ENCODE measurements at places on chromosomes 16 and 17. TPM values are rescaled to one million over a fixed set of nuclear protein-coding genes. Genes with fewer than 3 reads are reported as not detected.

Gene MMP25
- total RNA-seq = not detected

Gene EFCAB5
- total RNA-seq = not detected

Gene FOXN1
- total RNA-seq = not detected

Gene MYL4
- total RNA-seq = not detected

Gene RBFOX1
- total RNA-seq = not detected

Gene NCOR1
- total RNA-seq = 57.0 TPM

Gene C17orf75
- 33.0 TPM for total RNA-seq

Gene SPG7
- 63.9 TPM for total RNA-seq

Gene ZACN
- not detected for total RNA-seq

DNA sequence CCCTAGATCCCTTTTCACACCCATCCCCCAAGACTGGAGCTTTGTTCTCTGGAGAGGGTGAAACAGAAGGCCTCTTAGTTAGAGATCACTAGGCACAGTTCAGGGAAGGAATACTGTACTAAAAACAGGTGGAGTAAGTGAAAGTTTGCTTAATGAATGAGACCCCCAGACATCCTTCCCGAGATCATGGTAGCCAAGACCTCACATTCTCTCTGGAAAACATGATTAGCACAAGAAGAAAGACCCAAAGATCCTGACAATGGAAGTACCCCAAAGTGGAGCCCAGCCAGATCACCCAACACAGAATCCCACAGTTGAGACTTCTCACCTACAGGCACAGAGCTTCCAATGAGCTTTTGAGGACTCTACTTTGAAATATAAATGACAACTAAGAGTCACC, 3.4 kb upstream of the CMTM4 start:
- H3K27me3 ChIP-seq = peaks cover 14% of the 10 kb centered on the region
- H3K4me3 ChIP-seq = no peak overlapping the region
- no peaks in the 10 kb centered on the region for H3K36me3 ChIP-seq
- H3K4me1 ChIP-seq = peaks cover 34% of the 10 kb centered on the region
- H3K27ac ChIP-seq = no peak overlapping the region

DNA sequence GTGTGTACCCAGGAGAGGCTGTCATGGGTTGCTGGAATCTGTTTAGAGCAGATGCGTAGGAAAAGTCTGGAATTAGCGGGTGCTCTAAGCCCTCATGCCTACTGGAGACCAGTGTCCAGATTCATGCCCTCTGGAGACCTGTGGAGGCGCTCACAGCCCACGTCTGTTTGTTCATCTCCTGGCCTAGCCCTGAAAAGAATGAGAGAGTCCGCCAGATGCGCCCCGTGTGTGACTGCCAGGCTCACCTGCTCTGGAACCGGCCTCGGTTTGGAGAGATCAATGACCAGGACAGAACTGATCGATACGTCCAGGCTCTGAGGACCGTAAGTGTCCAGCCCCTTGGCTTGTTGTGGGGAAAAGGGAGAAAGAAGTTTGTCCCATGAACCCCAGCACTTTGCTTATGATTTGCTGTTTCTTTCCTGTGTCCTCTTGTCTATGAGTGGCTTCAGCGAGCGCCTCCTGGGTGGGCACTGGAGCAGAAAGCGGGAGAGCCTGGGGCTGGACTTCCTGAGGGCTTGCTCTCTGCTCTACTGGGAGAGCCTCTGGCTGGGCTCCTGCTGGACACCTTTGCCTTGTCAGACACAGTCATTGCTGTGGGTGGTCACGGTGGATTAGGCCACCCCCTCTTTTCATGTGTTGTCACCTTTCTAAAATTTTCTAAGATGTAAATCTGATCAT, 35.3 kb downstream of the PRMT7 start:
- DNase-seq = no peak
- no peak overlapping the region for H3K27ac ChIP-seq
- H3K27me3 ChIP-seq = no peaks in the 10 kb centered on the region
- no peak overlapping the region for H3K4me3 ChIP-seq

GRCh38 chr16:61391896-61392295, 644.3 kb downstream of the CDH8 start:
- H3K27ac ChIP-seq = no peak overlapping the region
- no peaks in the 10 kb centered on the region for H3K36me3 ChIP-seq
- no peaks in the 10 kb centered on the region for H3K27me3 ChIP-seq
- no peaks in the 10 kb centered on the region for H3K4me1 ChIP-seq
- H3K4me3 ChIP-seq = no peak overlapping the region

DNA sequence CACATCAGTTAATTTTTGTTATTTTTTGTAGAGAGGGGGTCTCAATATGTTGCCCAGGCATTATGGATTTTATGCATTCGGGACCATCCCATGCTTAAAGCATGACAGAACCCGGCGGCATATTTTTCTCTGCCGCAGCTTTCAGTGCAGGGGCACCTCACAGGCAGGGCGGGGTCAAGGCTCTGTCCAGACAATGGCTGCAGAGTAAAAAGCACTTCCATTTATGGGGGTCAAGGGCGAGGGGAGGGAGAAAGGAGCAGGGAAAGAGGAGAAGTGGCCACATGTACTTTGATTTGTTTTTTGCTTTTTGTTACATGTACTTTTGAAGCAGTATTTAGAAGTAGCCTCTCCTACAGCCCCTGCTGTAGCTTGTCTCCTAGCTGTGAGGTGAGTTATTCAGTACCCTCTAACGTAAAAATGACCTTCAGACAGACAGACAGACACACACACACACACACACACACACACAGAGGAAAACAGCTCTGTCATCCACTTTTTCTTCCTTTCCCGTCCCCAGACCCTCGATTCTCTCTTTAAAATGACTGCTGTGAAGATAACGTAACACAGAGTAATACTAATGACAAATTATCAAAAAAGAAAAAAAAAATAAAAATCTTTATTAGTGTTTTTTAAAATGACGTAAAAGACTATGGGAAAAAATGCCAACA, 856 bp upstream of the SCPEP1 start:
- H3K27me3 ChIP-seq = peaks cover 2% of the 10 kb centered on the region
- H3K4me1 ChIP-seq = peaks cover 31% of the 10 kb centered on the region
- no peaks in the 10 kb centered on the region for H3K36me3 ChIP-seq
- H3K27ac ChIP-seq = no peak overlapping the region

GRCh38 chr16:30499284-30499683, 26.7 kb downstream of the ITGAL start:
- H3K4me1 ChIP-seq = no peaks in the 10 kb centered on the region
- peak overlapping the region; percentile 34 for H3K4me3 ChIP-seq
- H3K27ac ChIP-seq = no peak overlapping the region
- DNase-seq = no peak
- no peaks in the 10 kb centered on the region for H3K36me3 ChIP-seq

GRCh38 chr16:72277749-72278148, 105.8 kb upstream of the PMFBP1 start:
- DNase-seq = no peak
- no peak overlapping the region for H3K4me3 ChIP-seq
- no peaks in the 10 kb centered on the region for H3K36me3 ChIP-seq
- H3K27me3 ChIP-seq = no peaks in the 10 kb centered on the region

- no peaks in the 10 kb centered on the region for H3K4me1 ChIP-seq
- H3K36me3 ChIP-seq = peaks cover 7% of the 10 kb centered on the region
- no peak overlapping the region for H3K4me3 ChIP-seq
- no peak overlapping the region for H3K27ac ChIP-seq
- no peaks in the 10 kb centered on the region for H3K27me3 ChIP-seq
- DNase-seq = no peak
Measured at GRCh38 chr16:48277158-48277557, 29.8 kb upstream of the ABCC11 start.

- H3K4me3 ChIP-seq = no peak overlapping the region
- no peaks in the 10 kb centered on the region for H3K36me3 ChIP-seq
- no peak for DNase-seq
Measured at GRCh38 chr16:85222155-85222863, 110.0 kb upstream of the CIBAR2 start.

GRCh38 chr17:75242461-75243042, 18.9 kb downstream of the GGA3 start:
- DNase-seq = no peak
- H3K27me3 ChIP-seq = no peaks in the 10 kb centered on the region
- H3K36me3 ChIP-seq = peaks cover 79% of the 10 kb centered on the region
- H3K4me1 ChIP-seq = no peaks in the 10 kb centered on the region
- H3K4me3 ChIP-seq = no peak overlapping the region

DNA sequence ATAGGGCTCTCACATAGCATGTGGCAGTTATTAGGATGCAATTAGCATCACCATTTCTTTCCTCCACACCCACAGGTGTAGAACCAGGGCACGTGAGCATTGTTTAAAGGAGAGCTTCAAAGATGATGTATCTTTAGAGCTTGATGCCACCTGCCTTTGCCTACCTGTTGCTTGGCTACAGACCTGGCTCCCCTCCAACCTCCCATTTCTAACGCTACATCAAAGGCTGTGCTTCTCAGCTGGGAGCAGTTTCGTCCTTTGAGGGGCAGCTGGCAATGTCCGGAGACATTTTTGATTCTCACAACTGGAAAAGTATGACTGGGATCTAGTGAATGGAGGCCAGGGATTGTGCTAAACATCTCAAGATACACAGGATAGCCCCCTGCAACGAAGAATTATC, 78.5 kb upstream of the CLEC3A start:
- no peak overlapping the region for H3K27ac ChIP-seq
- no peak for DNase-seq
- no peak overlapping the region for H3K4me3 ChIP-seq
- no peaks in the 10 kb centered on the region for H3K4me1 ChIP-seq

- H3K4me1 ChIP-seq = peaks cover 66% of the 10 kb centered on the region
- H3K4me3 ChIP-seq = no peak overlapping the region
- no peaks in the 10 kb centered on the region for H3K27me3 ChIP-seq
- no peak for DNase-seq
- H3K36me3 ChIP-seq = peaks cover 23% of the 10 kb centered on the region
Measured at GRCh38 chr17:1745513-1746020, 2.9 kb downstream of the SERPINF2 start.

DNA sequence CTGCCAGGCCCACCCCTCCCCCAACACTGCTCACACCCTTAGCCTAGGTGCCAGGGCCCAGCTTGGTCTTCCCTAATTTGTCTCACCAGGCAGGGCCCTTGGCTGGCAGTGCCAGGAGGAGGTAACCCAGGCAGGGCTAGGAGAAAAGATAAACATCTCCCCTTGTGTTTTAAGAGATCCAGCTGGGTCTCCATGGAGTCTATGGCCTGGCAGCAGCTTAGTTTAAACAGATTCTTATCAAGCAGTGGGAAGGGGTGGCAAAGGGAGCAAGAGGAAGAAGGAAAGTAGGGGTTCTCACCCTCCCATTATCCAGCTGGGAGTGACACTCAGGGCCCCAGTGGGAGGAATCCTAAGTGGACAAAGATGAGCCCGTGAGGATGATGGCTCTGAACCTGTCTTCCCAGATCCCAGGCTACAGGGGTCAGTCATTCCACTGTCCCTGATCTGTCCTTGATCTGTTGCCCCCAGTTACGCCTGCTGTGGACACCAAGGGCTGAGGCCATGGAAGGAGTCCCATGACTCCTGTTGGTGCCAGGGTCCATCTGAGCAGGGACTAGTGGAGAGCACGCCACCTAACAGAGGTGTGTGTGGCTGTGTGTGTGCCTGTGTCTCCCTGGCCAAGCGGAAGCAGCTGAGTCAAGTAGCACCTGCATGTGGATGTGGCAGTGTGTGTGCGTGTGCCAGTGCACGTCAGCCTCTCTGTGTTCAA, 47.4 kb upstream of the MEIOC start:
- H3K27ac ChIP-seq = peak overlapping the region; percentile 8
- H3K36me3 ChIP-seq = no peaks in the 10 kb centered on the region
- H3K27me3 ChIP-seq = peaks cover 4% of the 10 kb centered on the region
- peaks cover 29% of the 10 kb centered on the region for H3K4me1 ChIP-seq

- no peak overlapping the region for H3K27ac ChIP-seq
- no peak for DNase-seq
- H3K36me3 ChIP-seq = no peaks in the 10 kb centered on the region
- H3K4me3 ChIP-seq = no peak overlapping the region
- H3K27me3 ChIP-seq = peaks cover 2% of the 10 kb centered on the region
Measured at GRCh38 chr17:13598353-13599167, 3.2 kb downstream of the HS3ST3A1 start.

DNA sequence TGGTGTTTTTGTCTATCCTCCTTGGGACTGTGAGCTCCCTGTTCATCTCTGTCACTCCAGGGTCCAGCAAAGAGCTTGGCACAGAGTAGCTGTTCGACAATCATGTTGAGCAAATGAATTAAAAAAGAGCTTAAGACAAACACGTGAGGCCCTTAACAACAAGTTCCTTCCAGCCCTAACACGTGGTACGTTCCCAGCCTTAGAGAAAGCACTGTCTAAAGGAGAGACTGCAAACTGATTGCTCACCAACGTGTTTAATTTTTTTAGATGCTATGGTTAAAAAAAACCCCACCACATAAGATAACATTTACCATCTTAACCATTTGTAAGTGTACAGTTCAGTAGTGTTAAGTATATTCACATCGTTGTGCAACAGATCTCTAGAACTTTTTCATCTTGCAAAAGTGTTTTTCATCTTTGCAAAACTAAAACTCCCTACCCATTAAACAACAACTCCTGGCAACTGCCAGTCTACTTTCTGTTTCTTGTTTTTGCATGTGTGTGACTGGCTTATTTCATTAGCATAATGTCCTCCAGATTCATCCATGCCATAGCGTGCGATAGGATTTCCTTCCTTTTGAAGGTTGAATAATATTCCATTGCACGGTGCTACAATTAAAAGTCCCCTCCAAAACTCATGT, 28.2 kb downstream of the LAT start:
- no peaks in the 10 kb centered on the region for H3K36me3 ChIP-seq
- no peak overlapping the region for H3K27ac ChIP-seq
- H3K27me3 ChIP-seq = no peaks in the 10 kb centered on the region
- no peak overlapping the region for H3K4me3 ChIP-seq
- DNase-seq = no peak

GRCh38 chr16:51542981-51543815, 392.1 kb upstream of the SALL1 start:
- no peaks in the 10 kb centered on the region for H3K36me3 ChIP-seq
- H3K4me3 ChIP-seq = no peak overlapping the region
- no peaks in the 10 kb centered on the region for H3K27me3 ChIP-seq
- H3K4me1 ChIP-seq = peaks cover 12% of the 10 kb centered on the region

DNA sequence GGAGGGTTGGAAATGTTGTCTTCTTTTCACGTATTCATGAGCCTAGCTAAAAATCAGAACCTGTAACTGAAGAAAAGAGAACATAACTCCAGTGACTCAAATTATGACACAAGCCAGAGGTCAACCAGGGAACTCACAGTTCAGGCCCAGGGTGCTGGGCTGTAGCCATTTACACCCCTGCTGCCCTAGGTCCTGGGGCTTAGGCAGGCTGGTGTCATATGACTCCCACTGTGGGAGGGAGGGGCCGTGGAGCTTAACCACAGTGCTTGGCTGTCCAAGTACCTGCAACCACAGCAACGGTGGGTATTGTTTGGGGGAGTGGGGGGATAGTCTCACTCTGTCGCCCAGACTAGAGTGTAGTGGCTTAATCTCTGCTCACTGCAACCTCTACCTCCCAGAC, 71.1 kb upstream of the AMZ2 start:
- H3K27ac ChIP-seq = no peak overlapping the region
- H3K4me1 ChIP-seq = peaks cover 11% of the 10 kb centered on the region
- H3K4me3 ChIP-seq = no peak overlapping the region
- H3K27me3 ChIP-seq = peaks cover 17% of the 10 kb centered on the region
- no peak for DNase-seq

- no peak overlapping the region for H3K4me3 ChIP-seq
- no peak overlapping the region for H3K27ac ChIP-seq
- peaks cover 35% of the 10 kb centered on the region for H3K4me1 ChIP-seq
- peaks cover 13% of the 10 kb centered on the region for H3K27me3 ChIP-seq
Measured at GRCh38 chr16:89154390-89155183, 17.0 kb upstream of the CDH15 start.
